RWPE1 (cell line): ENCODE measurements at places on chromosomes 7 and 10.

DNA sequence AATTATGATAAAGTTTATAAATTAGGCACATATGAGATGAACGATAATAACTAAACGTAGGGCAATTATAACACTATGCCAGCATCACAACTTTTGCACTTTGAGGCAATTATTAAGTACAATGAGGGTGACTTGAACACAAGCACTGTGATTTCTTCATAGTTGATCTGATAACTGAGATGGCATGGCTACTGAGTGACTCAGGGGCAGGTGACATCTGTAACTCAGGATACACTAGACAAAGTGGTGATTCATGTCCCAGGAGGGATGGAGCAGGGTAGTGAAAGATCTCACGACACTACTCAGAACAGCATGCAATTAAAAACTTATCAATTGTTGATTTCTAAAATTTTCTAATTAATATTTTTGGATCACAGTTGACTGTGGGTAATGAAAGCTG lies 98.3 kb upstream of the ARHGAP21 start:
- peak; percentile 40 for DNase-seq

GRCh38 chr10:131750973-131751826 lies 149.6 kb upstream of the PPP2R2D start:
- no peak for DNase-seq

DNA sequence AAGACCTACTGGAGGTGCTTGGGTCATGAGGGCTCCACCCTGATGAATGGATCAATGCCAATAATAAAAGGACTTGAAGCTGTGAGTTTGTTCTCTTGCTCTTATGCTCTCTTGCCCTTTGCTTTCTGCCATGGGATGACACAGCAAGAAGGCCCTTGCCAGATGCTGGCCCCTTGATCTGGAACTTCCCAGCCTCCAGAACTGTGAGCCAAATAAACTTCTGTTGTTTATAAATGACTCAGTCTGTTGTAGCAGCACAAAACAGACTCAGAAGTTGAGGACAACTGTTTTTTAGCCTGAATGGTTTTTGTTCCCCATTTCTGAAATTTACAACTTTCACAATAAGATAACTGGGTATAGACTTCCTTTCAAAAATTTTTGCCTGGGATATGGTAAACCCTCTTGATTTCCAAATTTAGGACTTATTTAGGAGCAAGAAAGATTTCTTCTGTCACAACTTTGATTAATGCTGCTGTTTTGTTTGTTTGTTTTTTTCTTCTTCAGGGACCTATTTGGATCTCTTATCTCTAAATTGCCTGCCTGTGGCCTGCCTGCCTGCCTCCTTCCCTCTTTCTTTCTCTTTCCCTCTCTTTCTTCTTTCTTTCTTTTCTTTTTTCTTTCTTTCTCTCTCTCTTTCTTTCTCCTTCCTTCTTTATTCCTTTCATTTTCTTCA lies 12.1 kb downstream of the ENTPD1 start:
- no peak for DNase-seq

DNA sequence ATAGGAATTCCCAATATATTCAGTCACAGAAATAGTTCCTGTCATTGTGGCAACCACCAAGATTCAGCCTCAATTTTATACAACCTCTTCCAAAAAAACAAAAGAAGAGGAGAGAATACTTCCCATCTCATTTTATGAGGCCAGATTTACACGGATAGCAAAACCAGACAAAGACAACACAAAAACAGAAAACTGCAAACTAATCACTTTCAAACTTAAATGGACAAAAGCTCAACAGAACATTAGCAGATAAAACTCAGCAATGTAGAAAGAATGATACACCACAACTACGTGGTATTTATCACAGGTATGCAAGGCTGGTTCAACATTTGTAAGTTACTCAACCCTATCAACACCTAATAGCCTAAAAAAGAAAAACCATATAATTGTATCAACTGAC lies 22.0 kb downstream of the PEX1 start:
- DNase-seq: no peak

GRCh38 chr7:143327903-143328302 lies 12.0 kb downstream of the CLCN1 start:
- DNase-seq: no peak

DNA sequence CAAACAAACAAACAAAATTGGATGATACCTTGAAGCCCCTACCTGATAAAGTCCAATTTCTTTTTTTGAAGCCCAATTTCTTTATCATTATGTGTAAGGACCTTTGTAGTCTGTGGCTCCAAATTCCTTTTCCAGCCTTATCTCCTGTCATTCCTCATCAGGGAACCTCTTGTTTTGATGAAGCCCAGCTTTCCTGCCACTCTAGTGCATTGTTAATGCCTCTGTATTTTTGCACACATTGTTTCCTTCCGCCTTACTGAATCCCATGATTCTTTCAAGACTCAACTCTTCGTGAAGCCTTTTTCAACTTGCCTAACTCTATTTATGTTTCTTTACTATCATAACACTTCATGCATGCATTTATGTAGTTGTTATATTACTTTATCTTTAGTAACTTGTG lies 3.3 kb downstream of the FBH1 start:
- DNase-seq: no peak

- DNase-seq: peak; percentile 88
Measured at GRCh38 chr10:71339796-71340589, 20.9 kb downstream of the SLC29A3 start.
